Glomerular endothelial cell (primary cell): ENCODE measurements at places on chromosomes 16 and 17. TPM values are rescaled to one million over a fixed set of nuclear protein-coding genes. Genes with fewer than 3 reads are reported as not detected.

ARL5C gene
- not detected in 2 replicates for total RNA-seq

CDH1 gene
- total RNA-seq, result not detected in 2 replicates

COX10 gene
- 15.6 and 17.1 TPM in 2 replicates for total RNA-seq

STH gene
- not detected in 2 replicates for total RNA-seq

MEIOC gene
- total RNA-seq, result 0.35 TPM in 1 of 2 replicates, not detected in the other

NPIPA3 gene
- total RNA-seq, result 0.73 and 4.0 TPM in 2 replicates

MEIOB gene
- total RNA-seq, result 0.10 and 0.88 TPM in 2 replicates

- no peak for DNase-seq
These were observed 82.2 kb downstream of the MRM3 start for GRCh38 chr17:864315-864714.

DNA sequence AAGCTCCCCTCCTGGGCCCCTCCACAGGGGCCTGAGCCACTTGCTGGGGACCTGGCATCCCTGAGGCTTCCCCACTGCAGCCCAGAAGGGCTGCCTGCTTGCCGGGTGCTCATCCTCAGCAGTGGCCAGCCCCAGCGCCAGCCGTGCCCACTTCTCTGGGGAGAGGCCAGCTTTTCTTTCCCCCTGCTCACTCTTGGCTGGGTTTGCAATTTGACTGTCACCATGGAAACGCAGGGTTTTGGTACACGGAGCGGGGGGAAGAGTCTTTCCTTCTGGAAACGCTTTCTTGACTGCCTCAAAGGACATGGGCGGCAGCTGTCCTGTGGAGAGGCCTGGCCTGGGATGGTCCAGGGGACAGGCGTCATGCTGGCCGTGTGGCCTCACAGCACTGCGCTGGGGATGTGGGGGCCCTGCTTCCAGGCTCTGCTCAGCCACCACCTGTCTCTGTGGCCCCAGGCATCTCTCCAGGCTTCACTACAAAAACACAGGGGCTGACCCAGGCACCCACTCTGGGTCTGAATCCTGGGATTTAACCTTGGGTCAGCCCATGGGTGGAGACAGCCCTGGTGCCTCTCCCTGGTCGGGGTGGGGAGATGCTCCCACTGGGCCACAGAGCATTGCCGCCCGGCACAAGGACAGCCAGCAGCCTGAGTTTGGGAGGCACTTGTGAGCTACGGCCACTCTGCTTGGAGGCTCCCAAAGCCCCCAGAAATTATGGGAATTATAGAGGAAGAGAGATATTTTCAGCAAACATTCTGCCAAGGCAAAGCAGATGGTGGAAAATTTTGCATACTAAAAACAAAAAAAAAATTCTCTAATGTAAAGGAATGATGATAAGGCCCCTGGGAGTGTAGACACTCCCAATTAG is 45.9 kb upstream of the DOC2B start:
- no peak for DNase-seq

DNA sequence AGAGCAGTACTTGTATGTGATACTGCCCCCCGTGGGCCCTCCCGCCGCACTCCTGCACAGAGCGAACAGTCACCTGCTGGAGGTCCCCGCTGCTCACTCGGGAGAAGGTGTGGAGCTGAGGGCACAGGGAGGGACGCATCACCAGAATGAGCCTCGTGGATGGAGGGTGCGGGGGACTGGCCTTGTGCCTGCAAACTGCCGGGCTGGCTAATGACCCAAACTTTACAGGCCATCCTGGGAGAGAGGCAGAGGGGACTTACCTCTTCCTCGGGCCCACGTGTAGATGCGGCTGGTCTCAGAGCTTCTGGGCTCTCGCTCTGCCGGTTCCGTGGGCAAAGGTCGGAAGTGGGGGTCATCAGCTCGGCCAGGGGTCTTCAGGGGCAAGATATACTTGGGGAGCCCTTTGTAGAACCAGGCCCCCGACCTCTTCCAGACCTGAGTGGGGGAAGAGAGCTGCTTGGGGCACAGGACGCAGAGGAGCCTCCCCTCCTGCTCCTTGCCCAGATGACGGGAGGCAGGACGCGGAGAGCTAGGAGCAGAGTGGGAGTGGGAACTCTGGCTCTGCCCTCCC is 65.5 kb upstream of the DOC2B start:
- DNase-seq, result no peak

- peak; percentile 48 for DNase-seq
These were observed 80.4 kb downstream of the EFCAB5 start for GRCh38 chr17:30021708-30022317.

GRCh38 chr16:16045296-16045695 is 95.9 kb downstream of the ABCC1 start:
- no peak for DNase-seq

DNA sequence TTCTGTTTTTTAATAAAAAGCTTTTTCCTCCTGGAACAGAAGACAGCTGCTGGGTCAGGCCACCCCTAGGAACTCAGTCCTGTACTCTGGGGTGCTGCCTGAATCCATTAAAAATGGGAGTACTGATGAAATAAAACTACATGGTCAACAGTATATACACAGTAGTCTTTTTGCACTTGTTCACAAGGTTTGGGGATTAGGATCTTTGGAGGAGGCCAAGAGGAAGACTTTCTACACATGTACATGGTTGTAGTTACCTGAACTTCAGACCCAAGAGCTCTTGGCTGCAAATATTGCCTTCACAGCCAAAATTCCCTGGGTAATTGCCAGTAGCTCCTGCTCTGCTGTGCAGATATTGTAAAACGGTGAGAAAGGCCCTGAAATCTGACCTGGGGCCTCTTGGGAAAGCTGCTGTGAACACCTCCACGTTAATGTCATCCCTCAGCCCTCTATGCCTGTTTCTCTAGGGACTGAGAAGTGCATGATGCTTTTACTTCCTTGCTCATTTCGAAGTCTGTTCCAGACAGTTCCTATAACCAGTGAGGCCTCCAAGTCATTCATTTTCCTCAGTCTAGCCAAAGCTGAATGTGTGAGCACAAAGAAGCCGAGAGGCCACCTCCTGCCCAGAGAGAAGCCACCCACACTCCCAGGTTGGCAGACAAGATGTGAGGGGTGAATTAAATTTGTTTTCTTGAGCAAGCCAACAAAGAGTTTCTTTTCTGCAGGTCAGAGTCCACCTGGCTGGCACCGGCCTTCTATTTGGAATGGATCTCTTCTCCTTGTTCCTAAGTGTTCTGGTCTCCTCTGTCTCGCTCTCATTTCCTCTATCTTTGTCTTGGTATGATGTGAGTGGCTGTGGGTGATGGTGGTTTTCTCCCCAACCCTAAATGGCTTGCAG is 15.9 kb downstream of the ANKRD40 start:
- no peak for DNase-seq

DNA sequence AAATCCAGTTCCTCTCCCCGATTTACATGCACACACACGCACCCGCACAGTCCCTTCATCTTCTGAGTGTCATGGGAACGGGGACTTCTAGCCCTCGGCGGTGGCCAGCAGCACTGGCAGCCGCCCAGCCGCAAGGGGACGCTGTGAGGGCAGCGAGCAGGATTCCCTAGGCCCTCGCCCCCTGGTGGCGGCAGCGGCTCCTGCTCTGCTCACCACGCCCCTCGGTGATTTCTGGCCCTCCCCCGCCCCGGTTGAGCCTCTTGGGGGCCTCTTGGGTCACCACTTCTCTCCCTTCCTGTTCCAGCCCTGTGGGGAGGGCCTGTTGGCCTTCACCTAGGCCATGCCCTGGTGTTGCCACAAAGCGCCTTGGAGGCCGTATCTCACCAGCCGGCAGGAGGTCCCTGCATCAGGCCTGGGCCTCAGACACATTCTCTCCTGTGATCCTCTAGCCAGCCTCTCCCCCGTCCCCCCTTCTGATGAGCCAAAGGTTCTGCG is 75.2 kb upstream of the KSR1 start:
- no peak for DNase-seq

DNA sequence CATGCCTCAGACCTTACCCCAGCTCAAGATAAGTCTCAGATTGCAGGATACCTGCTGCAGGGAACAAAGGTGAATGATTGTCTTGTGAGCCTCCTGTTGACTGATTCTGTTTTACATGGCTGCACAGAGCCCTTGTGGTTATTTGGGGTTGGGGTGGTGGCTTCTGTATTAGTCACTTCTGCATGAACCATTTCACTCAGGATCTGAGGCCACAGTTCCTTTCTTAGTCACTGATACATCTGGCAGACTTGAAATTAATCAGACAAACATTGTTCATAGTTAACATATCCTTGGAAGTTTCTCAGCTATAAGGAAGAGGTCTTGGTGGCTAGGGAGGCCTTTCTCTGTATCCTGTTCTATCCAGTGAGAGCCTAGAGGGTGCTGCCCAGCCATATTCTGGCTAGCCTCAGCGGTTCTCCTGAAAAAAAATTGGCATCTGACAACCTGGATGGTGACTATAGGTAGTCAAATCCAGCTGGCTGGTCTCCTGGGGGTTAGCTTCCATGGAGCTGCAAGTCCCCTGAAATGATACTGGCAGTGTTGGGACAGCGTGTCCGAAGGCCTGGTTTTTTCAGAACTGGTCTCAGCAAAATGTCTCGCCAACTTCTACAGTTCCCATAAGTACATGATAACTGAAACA is 8.4 kb upstream of the PLK1 start:
- no peak for DNase-seq

DNA sequence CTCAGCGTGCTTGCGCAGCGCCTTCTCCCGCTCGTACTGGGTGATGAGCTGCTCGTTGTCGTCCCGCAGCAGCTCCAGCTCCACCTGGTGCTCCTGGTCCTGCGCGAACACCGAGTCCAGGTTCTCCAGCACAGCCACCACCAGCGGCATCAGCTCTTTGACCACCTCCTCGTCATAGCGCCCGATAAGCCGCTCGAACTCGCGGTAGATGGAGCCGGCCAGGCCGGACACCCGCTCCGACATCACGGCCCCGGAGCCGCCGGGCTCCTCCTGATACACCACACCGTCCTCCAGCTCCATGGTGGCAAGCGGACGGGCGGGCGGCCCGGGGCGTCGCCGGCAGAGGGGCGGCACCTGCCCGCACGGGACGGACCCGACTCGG is 320 bp downstream of the SPAG9 start:
- DNase-seq, result no peak

- no peak for DNase-seq
These were observed 164.4 kb downstream of the C16orf78 start for GRCh38 chr16:49537924-49538459.

DNA sequence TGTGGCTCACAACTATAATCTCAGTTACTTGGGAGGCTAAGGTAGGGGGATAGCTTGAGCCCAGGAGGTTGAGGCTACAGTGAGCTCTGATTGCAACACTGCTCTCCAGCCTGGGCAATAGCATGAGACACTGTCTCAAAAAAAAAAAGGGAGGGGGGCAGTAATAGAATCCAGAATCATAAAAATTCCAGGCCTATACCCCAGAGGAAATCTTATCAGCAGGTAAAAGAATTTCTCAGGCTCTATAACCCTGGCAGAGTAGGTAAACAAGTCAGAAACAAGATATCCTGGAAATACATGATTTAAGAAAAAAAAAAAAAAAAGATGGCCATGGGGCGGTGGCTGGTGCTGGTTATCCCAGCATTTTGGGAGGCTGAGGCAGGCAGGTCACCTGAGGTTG is 12.9 kb downstream of the SPAG9 start:
- no peak for DNase-seq

GRCh38 chr16:19014461-19014860 is 30.7 kb downstream of the TMC7 start:
- DNase-seq, result no peak

DNA sequence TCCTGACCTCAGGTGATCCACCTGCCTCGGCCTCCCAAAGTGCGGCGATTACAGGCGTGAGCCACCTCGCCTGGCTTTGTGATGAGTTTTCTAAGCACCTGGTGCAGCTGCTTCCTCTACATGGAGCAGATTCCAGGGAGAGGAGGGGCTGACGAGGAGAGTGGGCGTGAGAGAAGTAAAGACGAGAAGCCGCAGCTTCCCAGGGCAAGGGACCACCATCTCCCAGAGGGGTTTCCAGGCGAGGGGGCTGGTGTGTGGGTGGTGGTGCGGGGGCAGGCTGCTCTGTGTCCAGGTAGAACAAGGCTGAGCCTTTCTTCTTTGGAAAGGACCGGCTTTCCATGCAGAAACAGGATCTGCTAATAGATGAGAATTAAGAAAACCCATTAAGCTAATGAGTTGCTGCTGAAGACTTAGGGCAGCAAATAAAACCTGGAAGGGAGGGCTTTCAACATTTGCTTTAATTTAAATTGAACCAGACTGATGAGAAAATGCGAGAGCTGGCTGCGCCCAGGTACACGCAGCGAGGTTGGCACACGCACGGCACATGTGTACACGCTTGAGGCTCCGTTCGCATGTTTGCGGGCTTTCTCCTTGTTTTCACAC is 236.7 kb downstream of the RBFOX3 start:
- DNase-seq, result no peak

- no peak for DNase-seq
These were observed 403 bp upstream of the KRTAP3-1 start for GRCh38 chr17:41009301-41009760.

GRCh38 chr17:50198026-50198669 is 3.3 kb downstream of the COL1A1 start:
- no peak for DNase-seq

- no peak for DNase-seq
These were observed at the start of gene TGFB1I1 for GRCh38 chr16:31471875-31472708. Gene TGFB1I1 (plus strand): TSS chr16:31472152. CDS start chr16:31472189, 37 bp downstream.

- no peak for DNase-seq
These were observed 184.6 kb upstream of the WSB1 start for GRCh38 chr17:27109346-27109745.

DNA sequence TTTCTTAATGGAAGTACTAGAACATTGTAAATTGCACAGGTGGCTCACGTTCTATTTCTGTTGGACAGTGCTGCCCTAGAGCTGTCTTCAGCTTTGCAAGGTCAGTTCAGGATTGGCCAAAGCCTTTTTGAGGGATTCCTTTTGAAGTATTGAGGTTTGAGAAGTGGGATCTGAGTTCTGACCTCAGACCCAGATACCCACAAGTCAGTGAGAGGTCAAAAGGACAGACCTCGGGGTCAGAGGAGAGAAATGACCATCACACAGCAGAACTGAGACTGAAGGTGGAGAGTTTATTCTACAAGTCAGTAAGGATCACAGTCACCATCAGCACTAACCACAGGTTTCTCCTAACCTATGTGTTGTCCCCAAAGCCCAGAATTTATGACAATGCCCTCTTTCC is 1.7 kb downstream of the ACSM5 start:
- no peak for DNase-seq

DNA sequence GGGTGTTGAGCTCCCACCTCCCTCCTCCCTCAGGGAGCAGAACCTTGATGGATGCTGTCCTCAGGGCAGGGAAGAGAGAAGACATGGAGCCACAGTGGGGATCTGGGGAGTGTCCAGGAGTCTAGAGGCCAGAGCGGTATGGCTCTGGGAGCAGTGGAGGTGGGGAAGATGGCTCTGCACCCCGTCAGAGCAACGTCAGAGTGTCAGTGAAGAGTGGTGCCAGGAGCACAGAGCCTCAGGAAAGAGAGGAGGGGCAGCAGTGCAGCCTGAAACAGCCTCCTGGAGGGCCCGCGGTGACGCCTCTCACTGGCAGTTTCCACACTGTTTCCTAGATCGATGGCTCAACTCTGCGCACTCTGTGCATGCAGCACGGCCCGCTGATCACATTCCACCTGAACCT is 23.2 kb upstream of the SLC5A11 start:
- no peak for DNase-seq
